Stimulated activated CD4-positive, alpha-beta T cell treated with anti-CD3 and anti-CD28 coated beads, Interleukin-12 subunit alpha, Interleukin-12 subunit beta, amount 100 ng/mL, for 24 hours (primary cell): ENCODE measurements at places on chromosomes 2 and 18.
A peak's percentile ranks its signal among the peaks of the same experiment; 100 is the strongest.

- no peak for DNase-seq
Observed at GRCh38 chr2:191951376-191951775, 104.5 kb upstream of the CAVIN2 start.

GRCh38 chr2:224032283-224032682, 6.8 kb downstream of the SERPINE2 start:
- no peak for DNase-seq

DNA sequence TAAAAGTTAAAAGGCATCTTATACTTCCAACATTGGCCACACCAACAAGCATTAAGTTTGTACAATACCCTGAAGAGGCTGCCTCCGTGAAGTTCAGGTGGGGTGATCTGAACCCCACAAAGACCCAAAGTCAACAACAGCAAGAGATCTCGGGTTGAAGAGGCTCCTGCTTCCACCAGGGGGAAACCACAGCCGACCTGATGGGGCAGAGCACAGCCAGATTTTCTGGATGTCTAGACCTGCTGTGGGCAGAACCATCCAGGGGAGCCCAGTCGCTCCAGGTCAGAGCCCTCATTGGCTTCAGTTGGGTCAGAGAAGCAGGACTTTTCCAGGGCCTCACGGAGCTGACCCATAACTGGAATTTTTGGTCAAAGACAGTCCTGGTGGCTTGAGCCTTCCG, 66.5 kb upstream of the ACKR3 start:
- DNase-seq, result no peak

GRCh38 chr2:226799211-226799975, at the start of gene IRS1:
TSS of gene IRS1 (minus strand) at chr2:226799820. CDS start at chr2:226798738, 1,082 bp downstream.
- DNase-seq, result peak; percentile 46

- no peak for DNase-seq
Observed at GRCh38 chr2:170502361-170503130, 212.6 kb upstream of the SP5 start.

GRCh38 chr2:7083580-7084509, 166.6 kb downstream of the RNF144A start:
- no peak for DNase-seq

DNA sequence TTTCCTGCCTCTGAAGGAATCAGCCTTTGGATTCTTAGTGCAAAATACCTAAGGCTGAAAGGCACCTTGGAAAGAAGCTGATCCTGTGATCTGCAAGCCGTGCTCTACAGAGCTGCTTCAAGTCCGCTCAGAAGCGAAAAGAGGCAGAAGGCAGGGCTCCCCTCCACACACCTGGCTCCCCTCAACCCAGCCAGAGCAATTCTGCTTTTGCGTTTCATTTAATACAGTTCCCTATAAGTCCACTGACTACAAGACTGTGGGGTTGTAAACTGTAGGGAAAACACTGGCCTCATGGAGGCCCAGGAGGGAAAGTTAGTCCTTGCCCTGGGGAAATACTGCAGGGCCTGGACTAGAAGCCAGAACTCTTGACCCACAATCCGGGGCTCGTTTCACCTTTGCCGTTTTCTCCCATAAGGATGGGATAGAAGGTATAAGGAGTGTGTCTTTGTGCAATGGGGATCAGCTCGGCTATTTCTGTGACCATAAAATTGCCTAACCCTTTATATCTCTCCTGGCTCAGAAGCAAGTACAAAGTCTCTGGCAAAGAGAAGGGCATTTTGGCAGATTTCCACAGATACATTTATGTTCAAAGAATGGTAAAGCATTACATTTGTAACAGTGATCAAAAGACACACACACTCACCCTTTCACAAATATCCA, 95.8 kb upstream of the TEX51 start:
- no peak for DNase-seq

- no peak for DNase-seq
Observed at GRCh38 chr18:10397004-10397403, 57.4 kb upstream of the APCDD1 start.

DNA sequence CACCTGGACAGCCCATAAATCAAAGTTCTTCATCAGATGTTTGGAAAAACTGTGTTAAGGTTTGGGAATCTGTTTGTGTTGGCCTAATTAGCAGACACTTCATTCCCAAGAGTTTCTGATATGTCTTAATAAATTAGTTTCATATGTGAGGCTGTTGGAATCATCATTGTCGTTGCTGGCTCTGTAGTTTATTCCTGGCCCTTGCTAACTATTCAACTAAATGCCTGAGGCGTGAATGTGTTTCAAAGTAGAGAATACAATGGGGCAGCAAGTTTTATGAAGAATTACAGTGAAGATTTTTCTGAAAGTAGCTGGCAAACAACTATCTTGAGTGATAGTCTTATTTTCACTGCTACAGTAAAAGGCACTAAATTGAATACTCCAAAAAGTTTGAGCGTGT, 141.1 kb downstream of the PARD3B start:
- no peak for DNase-seq

DNA sequence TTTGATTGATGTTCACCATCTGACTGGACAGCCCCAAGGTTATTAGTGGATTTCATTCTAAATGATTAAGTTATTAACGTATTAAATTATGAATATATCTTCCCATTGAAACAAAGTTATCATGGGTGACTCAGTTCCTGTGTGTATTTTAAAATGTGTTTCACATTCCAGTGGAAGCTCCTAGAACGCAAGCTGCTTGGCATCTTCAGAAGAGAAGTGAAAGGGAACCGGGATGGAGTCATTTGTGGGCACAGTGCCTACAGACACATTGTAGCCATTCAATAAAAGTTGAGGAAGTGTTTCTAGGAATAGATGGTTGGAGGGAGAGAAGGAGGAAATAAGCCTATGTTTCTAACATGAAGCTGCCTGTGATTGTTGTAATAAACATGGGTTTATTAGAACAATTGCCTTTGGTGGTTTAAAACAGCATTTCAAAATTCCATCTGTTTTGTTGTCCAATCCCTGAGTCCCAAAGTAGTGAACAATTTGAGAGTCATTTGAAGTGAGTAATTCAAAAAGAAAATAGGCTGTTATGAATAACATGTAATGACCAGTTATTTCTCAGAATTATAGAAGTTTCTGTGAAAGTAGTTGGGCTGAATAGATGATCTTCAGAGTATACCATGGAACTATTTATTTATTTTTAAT, 143.5 kb downstream of the PKP4 start:
- DNase-seq, result no peak

DNA sequence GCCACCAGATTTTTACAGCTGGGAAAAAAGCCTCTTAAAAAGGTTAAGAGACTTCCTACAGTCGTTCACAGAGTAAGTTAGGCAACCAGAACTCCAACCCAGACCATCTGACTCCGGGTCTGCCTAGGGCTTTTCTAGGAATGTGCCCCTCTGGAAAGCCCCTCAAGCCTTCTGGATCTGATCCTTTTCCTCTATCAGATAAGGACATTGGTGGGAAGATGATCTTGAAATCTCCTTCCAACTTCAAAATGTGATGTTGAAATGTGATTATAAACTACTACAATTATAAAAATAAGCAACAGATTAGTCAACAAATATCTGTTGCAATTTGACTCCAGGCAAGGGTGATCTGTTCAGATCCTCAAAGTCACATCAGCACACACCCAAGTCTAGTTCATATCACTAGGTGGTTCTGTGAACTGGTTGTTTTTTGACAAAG, 270.4 kb downstream of the ARHGAP15 start:
- no peak for DNase-seq

- DNase-seq, result no peak
Observed at GRCh38 chr2:235988271-235989015, 179.7 kb downstream of the GBX2 start.

DNA sequence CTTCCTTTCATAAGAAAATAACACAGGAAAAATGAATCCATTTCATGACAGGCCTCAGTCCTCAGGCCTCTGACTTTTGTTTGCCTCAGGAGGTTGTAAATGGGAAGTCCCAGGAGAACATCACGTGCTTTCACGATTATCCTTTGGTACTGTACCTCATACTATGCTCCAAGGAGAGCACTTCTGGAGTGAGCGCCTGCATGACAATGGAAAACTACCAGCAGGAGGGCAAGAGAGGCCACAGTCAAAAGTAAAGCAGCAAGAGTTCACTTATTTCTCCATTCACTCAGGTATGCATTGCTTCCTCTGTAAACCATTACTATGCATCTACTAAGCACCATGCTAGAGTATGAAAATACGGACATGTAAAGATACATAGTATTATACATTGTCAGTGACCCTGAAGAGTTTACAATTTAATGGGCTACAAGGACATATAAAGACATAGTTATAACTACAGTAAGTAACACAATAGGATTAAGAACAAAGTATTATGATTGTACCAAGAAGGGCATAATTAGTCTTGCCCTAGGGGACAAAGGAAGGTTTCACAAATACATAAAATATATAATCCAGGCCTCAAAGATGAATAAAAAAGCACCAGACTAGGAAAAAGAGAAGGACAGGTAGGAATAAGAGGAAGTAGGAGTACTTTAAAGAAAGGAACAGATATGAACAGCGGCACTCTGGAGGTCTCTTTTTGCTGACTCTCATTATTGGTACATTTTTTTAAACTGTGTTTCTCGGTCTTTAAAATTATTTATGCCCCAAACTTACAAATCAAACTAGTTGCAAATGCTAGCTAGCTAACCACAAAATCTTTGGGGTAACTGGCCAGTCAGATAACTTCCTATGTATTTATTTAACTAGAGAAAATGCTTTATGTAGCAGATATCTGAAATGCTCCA, 806.7 kb downstream of the NRXN1 start:
- no peak for DNase-seq

- no peak for DNase-seq
Observed at GRCh38 chr18:478681-479080, 21.8 kb downstream of the COLEC12 start.

GRCh38 chr18:27582760-27583412, 397.8 kb upstream of the CHST9 start:
- DNase-seq, result no peak

DNA sequence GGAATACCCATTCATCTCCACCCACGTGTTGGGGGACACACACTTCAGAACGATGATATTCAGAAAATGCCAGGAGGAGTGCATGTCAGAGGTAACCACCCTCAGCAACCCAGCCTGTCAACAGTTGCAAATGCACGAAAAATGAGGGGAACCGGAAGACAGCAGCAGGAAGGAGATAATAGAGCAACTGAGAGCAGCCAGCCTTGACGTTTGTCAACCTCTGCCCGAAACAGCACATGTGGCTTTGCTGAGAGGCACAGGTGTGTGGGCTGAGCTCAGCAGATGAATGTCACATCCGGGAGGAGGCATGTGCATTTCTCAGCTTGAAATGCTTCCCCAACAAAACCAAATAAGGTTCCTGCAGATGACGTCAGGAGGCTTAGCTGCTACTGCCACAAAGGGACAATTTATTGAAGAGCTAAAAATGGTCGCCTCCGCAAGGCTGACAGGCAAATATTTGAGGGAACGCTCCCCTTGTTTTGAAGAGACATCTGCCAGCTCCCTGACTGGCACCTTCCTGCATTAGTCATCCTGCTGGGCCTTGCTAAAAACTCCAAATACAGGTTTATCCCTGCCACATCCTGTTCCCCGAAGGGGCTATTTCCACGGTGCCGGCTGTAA, 419.0 kb downstream of the NBAS start:
- peak; percentile 60 for DNase-seq

- no peak for DNase-seq
Observed at GRCh38 chr2:240423788-240424191, 11.7 kb upstream of the GPC1 start.

DNA sequence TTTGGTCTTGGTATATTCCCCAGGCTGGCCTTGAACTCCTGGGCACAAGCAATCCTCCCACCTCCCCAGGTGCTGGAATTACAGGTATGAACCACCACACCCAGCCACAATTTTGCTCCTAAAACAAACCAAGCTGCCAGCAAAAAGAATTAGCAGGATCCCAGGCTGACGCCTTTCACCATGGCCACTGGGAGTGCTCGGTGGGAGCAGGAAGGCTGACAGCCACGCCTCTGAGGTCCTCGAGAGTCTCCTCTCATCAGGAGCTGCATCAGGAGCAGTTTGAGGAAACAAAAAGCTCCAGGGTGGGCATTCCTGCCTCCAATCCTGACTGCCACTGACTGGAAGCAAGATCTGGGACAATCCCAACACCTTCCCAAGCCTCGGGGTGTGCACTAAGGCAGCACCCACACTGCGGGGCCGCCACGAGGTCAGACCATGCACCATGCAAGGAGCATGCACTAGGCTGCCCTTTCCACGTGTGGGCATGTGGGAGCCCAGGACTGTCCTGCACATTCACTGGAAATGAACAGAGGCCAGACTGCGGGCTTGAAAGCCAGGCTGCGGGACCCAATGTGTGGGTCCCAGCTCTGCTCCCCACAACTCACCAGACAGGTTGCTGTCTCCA, 51.4 kb downstream of the TFCP2L1 start:
- no peak for DNase-seq

- DNase-seq, result no peak
Observed at GRCh38 chr2:90077948-90078347, 1386.5 kb downstream of the RPIA start.

GRCh38 chr2:29307519-29307918, 192.3 kb downstream of the CLIP4 start:
- DNase-seq, result no peak

DNA sequence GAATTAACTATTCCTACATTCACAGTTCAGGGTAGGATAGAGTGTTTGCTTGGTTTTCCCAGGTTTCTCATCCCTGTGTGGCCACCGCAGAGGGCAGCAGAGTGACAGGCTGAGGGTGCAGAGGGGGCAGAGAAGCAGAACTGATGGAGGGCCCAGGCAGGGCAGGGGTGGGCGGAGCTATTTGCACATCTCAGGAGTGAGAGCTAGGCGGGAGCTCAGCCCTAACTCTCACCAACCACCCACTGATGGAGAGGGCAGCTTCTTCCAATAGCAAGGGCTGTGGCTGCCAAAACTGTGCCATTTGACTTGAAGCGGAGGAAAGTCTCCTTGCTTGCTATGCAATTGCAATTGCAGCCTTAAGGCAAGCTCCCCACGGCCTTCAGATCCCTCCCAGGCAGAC, 12.0 kb upstream of the DARS1 start:
- DNase-seq, result no peak

DNA sequence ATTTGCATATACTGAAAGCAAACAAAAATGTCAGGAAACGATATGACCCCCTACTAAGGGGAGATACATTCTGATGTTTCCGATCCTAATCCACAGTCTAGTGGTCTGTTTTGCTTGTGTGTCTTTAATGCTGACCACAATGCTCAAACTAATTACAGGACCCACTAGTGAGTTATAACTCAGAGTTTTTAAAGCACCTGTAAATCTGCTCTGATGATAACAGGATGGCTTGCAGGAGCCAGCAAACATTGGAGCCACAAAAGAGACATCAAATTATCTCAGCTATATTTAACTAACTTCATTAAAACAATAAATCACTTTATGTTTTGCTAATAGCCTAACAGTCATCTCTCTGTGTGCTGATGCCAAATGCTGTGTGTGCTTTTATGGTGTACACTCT, 300.3 kb downstream of the NBAS start:
- DNase-seq, result no peak

GRCh38 chr2:46540496-46541331, 61.3 kb downstream of the TMEM247 start:
- DNase-seq, result no peak

GRCh38 chr2:53508667-53509066, 258.9 kb upstream of the CHAC2 start:
- DNase-seq, result no peak

- no peak for DNase-seq
Observed at GRCh38 chr2:170250584-170250983, 72.6 kb downstream of the MYO3B start.
